ENCODE measurements at places on chromosomes 7 and 10. TPM values are rescaled to one million over a fixed set of nuclear protein-coding genes. Genes with fewer than 3 reads are reported as not detected.

LIPK gene
- not detected for total RNA-seq

SLC13A1 gene
- total RNA-seq, result not detected

CCDC3 gene
- 0.29 TPM for total RNA-seq

LIPJ gene
- total RNA-seq, result under 0.01 TPM

TMEM139 gene
- total RNA-seq, result not detected

CYP2E1 gene
- 1.8 TPM for total RNA-seq

FGFR2 gene
- 13.8 TPM for total RNA-seq

GIMAP7 gene
- not detected for total RNA-seq

MSMB gene
- not detected for total RNA-seq

SEMA3E gene
- total RNA-seq, result 0.29 TPM

LBX1 gene
- total RNA-seq, result not detected

TMEM26 gene
- 6.5 TPM for total RNA-seq

GPNMB gene
- total RNA-seq, result 380 TPM
